Left hindlimb (tissue), 1 donor: ENCODE measurements at places on chromosomes 5 and 9.

- no peak for DNase-seq
These were observed 3.0 kb upstream of the TMEM210 start for GRCh38 chr9:137174722-137175293.

- DNase-seq, result peak; percentile 42
These were observed 104.0 kb upstream of the DMRTA1 start for GRCh38 chr9:22342491-22343217.

- DNase-seq, result peak; percentile 37
These were observed 507 bp downstream of the CTNND2 start for GRCh38 chr5:11903614-11904264.

DNA sequence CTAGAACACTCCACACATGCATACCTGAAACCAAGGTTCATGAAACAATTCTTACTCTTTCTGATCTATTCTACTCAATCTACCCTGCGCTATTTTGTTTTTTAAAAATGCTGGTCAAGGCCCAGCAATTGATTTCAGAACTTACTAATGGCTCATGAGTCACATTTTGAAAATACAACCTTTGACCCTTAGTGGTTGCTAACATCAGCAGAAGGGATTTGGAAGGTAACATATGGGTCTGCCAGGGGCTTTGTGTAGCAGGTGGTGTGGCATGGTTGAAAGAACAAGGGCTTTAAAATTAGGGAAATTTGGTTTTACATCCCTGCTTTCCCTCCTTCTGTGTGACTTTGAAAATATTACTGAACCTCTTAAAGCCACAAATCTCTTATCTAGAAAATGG is 101.4 kb downstream of the ATG10 start:
- no peak for DNase-seq

DNA sequence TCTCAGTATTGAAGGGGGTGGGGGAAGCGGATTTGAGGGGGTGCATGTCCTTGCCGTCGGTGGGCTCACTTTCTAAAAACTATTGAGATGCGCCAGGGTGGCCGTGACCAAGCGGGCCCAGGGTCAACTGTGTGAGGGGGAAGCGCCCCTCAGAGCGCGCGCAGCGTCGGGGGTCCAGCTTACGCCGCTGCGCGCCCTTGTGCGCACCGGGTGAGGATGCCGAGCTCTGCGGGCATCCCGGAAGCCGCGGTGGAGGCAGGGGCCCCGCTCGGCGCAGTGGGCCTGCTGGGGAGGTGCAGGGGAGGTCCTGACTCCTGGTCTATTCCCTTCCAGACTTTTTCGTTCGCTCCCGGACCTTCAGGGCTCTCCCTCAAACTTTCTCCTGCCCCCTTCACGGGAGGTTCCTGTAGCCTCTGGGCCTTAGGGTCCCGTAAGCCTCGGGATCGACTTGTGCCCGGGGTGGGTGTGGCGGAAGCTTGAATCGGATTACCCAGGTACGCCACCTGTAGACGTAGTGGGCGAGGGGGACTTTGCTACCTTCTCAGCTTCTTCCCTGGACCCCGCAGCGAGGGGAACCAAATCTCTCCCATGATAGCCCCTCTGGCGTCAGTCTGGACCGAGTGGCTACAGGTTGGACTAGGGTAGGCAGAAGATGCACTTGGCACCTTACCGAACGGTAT is 2.5 kb upstream of the PRDM6 start:
- DNase-seq, result no peak

GRCh38 chr5:132268769-132269551 is 11.5 kb downstream of the PDLIM4 start:
- no peak for DNase-seq

GRCh38 chr5:21140987-21141386 is 1153.0 kb upstream of the CDH18 start:
- no peak for DNase-seq

GRCh38 chr9:129828051-129828450 is 4.1 kb upstream of the TOR1A start:
- DNase-seq, result no peak
